ENCODE measurements at places on chromosomes 13 and 19.

GRCh38 chr19:54449701-54450069 lies 686 bp downstream of the LENG8 start:
- no peak for DNase-seq

- no peak for DNase-seq
Observed at GRCh38 chr13:79108914-79109643, 297.0 kb downstream of the RBM26 start.

GRCh38 chr13:95641291-95642027 lies 3.0 kb downstream of the DZIP1 start:
- no peak for DNase-seq

GRCh38 chr19:24141612-24142011 lies 54.6 kb downstream of the ZNF254 start:
- DNase-seq, result no peak

- no peak for DNase-seq
Observed at GRCh38 chr13:113898391-113898790, 34.5 kb upstream of the GAS6 start.

- DNase-seq, result no peak
Observed at GRCh38 chr13:30373727-30374126, 48.6 kb upstream of the UBE2L5 start.

Measured in cortex of kidney (tissue), 1 donor.